ENCODE measurements at places on chromosomes 7 and 10.

- DNase-seq, result no peak
Observed at GRCh38 chr7:27247452-27248426, 5.1 kb downstream of the EVX1 start.

DNA sequence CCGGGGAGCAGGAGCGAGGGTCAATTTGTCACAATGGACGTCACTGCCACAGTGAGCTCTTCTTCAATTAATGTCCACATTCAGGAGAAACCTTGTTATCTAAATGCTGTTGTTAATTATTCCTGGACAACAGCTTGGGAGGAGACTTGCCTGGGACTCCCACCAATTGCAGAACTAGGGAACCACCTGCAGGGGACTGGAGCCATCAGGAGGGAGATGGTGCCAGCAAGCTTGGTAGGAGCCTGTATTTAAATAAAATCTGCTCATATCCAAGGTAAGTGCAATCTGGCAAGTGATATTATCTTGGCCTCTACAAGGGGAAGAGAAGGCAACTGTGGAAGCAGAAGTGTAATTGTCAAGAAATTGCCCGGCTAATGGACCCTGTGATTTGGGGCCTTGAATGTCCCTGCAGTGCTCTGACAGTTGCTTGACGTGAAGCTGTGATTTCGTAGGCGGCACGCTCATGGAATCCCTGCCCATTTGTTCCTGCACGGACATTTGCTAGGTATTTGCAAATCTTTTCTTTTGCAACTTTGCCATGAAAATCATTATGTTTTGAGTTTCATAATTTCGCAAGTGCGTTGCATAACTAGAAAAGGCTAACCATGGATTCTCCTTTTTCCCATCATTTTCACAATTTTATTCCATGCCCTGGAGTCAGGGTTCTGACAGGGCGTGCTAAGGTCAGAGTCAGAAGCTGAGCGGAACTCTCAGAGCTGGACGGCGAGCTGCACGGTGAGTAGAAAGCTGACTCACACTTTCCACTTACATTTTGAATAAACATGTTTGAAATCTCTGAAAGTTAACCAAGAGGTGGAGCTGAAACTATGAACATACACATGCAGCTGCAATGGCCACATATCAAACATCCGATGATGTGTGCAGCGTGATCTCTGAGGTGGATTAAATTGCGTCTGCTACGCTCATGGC, 84.9 kb upstream of the TCERG1L start:
- no peak for DNase-seq

GRCh38 chr10:79319115-79319771, 28.0 kb upstream of the PPIF start:
- DNase-seq, result no peak

DNA sequence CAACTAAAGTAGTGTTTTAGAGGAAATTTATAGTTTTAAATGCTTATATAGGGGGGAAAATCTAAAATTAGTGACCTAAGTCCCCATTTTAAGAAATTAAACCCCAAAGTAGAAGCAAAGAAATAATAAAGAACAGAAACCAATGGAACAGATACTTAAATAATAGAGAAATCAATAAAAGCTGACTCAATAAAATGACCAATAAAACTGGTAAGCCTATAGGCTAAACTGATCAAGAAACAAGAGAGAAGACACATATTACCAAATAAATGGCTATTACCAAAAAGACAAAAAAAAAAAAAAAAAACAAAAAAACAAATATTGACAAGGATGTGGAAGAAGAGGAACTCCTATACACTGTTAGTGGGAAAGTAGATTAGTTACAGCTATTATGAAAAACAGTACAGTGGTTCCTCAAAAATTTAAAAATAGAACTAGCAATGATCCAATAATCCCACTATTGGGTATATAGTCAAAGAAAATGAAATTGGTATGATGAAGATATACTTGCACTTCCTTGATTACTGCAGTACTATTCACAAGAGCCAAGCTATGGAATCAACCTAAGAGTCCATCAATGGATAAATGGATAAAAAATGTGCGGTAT, 53.2 kb downstream of the SLC18A2 start:
- no peak for DNase-seq

Measured in 8988T (cell line).